ENCODE measurements at places on chromosomes 4 and X. TPM values are rescaled to one million over a fixed set of nuclear protein-coding genes. Genes with fewer than 3 reads are reported as not detected.

- peaks cover 9% of the 10 kb centered on the region for H3K4me1 ChIP-seq
- peaks cover 2% of the 10 kb centered on the region for H3K36me3 ChIP-seq
- DNase-seq = no peak
- H3K4me3 ChIP-seq = no peak overlapping the region
- H3K27me3 ChIP-seq = no peaks in the 10 kb centered on the region
- no peak overlapping the region for H3K27ac ChIP-seq
Observed at GRCh38 chr4:40348000-40348399, 12.9 kb downstream of the CHRNA9 start.

- no peak overlapping the region for H3K27ac ChIP-seq
Observed at GRCh38 chr4:120418146-120418545, 351.5 kb upstream of the MAD2L1 start.

GRCh38 chr4:186887752-186888151 is 164.1 kb upstream of the FAT1 start:
- H3K4me3 ChIP-seq = no peak overlapping the region
- no peaks in the 10 kb centered on the region for H3K27me3 ChIP-seq
- no peaks in the 10 kb centered on the region for H3K36me3 ChIP-seq
- H3K27ac ChIP-seq = no peak overlapping the region
- no peaks in the 10 kb centered on the region for H3K4me1 ChIP-seq
- no peak for DNase-seq

DNA sequence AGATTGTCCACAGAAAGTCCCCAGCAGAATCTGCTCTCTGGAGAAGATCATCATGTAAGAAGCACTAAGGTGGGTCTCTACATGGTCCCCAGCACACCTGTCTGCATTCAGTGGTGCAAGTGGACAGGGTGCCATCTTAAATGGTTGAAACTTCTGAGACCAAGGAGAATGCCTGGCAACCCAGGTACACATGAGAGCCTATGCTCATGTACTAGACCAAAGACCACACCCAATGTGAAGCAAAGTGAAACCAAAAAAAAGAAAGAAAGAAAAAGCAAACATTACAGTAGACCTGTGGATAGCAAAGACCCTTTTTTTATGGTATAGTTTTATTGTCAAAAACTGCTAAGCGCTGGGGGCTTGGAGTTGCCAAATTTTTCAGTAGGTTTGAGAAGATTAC is 15.0 kb downstream of the CD40LG start:
- peak overlapping the region; percentile 34 for H3K4me3 ChIP-seq
- no peaks in the 10 kb centered on the region for H3K27me3 ChIP-seq
- H3K4me1 ChIP-seq = peaks cover 68% of the 10 kb centered on the region
- H3K36me3 ChIP-seq = peaks cover 78% of the 10 kb centered on the region
- peak; percentile 76 for DNase-seq

- no peak for DNase-seq
- no peak overlapping the region for H3K27ac ChIP-seq
- H3K27me3 ChIP-seq = no peaks in the 10 kb centered on the region
- H3K4me3 ChIP-seq = no peak overlapping the region
Observed at GRCh38 chrX:150487369-150488094, 80.9 kb upstream of the MTM1 start.

DNA sequence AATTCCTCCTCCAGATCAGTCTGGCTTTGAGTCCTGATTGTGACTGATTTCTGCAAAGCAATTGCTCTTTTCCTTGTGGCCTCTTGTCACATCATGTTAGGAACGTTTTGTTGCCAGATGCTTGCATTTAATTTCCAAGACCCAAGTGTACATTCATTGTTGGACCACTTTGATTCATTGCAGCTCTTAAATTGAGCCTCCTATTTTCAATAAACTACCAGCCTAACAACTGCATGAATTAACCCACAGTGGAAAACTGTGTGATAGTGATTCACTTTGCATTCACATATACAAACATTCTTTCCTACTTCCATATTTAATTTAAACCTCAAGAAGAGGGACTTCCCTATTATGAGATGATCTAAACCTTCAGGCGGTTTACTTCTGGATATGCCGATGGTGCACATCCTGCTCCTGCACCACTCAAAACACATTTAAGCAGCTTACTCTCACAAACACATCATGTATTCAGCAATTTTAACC is 118.4 kb downstream of the AFF1 start:
- H3K36me3 ChIP-seq = peaks cover 51% of the 10 kb centered on the region
- DNase-seq = peak; percentile 37
- no peaks in the 10 kb centered on the region for H3K27me3 ChIP-seq
- H3K4me3 ChIP-seq = no peak overlapping the region
- H3K27ac ChIP-seq = peak overlapping the region; percentile 75

Gene RBMXL3
- not detected for total RNA-seq

Gene NXF2
- total RNA-seq = not detected

DNA sequence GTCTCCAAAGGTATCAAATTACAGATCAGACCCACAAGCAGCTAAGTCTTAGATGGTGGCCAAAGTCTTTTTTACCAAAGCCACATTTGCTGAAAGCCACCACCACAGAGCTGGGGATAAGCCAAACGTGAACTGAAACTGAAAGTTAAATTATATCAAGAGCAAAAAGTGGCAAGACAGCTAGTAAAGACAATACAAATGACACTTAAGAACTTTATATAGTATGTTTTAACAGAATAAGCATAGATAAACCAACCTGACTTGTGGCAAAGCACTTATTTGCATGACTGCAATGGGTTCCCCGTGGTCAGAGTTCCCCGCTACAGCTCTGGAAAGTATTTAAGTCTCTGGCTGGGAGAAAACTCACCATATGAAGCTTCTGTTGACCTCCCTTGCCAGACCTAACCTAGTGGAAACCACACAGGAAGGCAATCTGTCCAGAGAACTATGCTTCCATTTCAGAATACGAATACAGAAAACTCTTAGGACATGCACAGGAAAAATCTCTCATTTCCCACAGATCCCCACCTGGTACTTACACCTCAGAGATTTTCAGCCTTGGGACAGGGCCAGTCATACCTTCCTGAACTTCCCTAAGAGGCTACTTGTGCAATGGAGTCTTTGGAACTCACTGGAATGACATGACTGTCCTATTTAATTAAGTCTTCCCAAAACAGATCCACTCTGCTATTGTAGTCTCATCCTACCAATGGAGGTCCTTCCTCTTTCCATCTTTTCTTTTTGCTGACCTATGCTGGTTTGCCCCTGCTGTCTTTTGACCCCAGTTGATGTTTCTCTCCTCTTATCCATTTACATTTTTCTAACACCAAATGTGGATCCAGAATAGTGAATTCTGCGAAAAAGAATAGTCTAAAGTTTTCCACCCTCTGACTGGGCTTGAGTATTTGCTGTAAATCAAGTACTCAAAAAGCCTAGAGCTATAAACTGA is 225.1 kb downstream of the NR3C2 start:
- peak overlapping the region; percentile 77 for H3K4me3 ChIP-seq
- no peaks in the 10 kb centered on the region for H3K36me3 ChIP-seq
- H3K27ac ChIP-seq = peak overlapping the region; percentile 53
- peaks cover 13% of the 10 kb centered on the region for H3K4me1 ChIP-seq
- peak; percentile 80 for DNase-seq
- H3K27me3 ChIP-seq = no peaks in the 10 kb centered on the region

- no peak overlapping the region for H3K27ac ChIP-seq
- no peaks in the 10 kb centered on the region for H3K4me1 ChIP-seq
- H3K27me3 ChIP-seq = no peaks in the 10 kb centered on the region
- H3K36me3 ChIP-seq = no peaks in the 10 kb centered on the region
- no peak overlapping the region for H3K4me3 ChIP-seq
Observed at GRCh38 chr4:6437826-6438238, 34.6 kb downstream of the PPP2R2C start.

DNA sequence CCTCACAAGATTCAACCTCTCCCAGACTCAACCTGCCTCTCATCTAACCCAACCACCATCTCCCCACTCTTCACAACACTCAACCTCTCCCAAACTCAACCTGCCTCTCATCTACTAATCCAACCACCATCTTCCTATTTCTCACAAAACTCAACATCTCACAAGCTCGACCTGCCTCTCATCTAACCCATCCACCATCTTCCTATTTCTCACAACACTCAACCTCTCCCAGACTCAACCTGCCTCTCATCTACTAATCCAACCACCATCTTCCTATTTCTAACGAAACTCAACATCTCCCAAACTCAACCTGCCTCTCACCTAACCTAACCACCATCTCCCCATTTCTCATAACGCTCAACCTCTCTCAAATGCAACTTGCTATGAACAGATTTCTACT is 29.8 kb downstream of the FAT1 start:
- no peaks in the 10 kb centered on the region for H3K36me3 ChIP-seq
- DNase-seq = no peak
- no peaks in the 10 kb centered on the region for H3K4me1 ChIP-seq
- H3K4me3 ChIP-seq = no peak overlapping the region
- no peaks in the 10 kb centered on the region for H3K27me3 ChIP-seq

Gene HTRA3
- 0.12 TPM for total RNA-seq

GRCh38 chr4:183765251-183765911 is 106.3 kb downstream of the TRAPPC11 start:
- H3K4me1 ChIP-seq = no peaks in the 10 kb centered on the region
- H3K27ac ChIP-seq = no peak overlapping the region
- DNase-seq = no peak
- no peaks in the 10 kb centered on the region for H3K36me3 ChIP-seq

- peaks cover 14% of the 10 kb centered on the region for H3K4me1 ChIP-seq
- H3K27me3 ChIP-seq = no peaks in the 10 kb centered on the region
- no peak overlapping the region for H3K4me3 ChIP-seq
- H3K27ac ChIP-seq = no peak overlapping the region
- DNase-seq = no peak
Observed at GRCh38 chrX:154381271-154381670, 2.2 kb downstream of the EMD start.

- H3K4me3 ChIP-seq = peak within 1 kb of the TSS; percentile 81
- H3K27me3 ChIP-seq = peaks cover 13% of the 10 kb centered on the region
- H3K4me1 ChIP-seq = peaks cover 8% of the 10 kb centered on the region
- peak; percentile 72 for DNase-seq
- H3K36me3 ChIP-seq = no peaks in the 10 kb centered on the region
- H3K27ac ChIP-seq = no peak within 1 kb of the TSS
Observed at GRCh38 chrX:148500423-148501385, at the start of gene AFF2. Gene AFF2 (plus strand): TSS chrX:148500617. CDS start chrX:148501098, 481 bp downstream.

Gene APOOL
- total RNA-seq = 19.4 TPM
